Transverse colon (tissue), 4 donors: ENCODE measurements at places on chromosomes 1 and 21. TPM values are rescaled to one million over a fixed set of nuclear protein-coding genes. Genes with fewer than 3 reads are reported as not detected.

GRCh38 chr1:27554293-27554692, 49.7 kb downstream of the AHDC1 start:
- DNase-seq = no peak

GRCh38 chr1:24754229-24754628, 9.0 kb downstream of the CLIC4 start:
- no peak for DNase-seq

GRCh38 chr21:32483293-32483595, 70.7 kb downstream of the EVA1C start:
- DNase-seq = no peak

GRCh38 chr1:193437785-193438184, 251.4 kb upstream of the B3GALT2 start:
- no peak for DNase-seq

GRCh38 chr1:89870998-89871397, 50.2 kb downstream of the LRRC8D start:
- DNase-seq = no peak

DNA sequence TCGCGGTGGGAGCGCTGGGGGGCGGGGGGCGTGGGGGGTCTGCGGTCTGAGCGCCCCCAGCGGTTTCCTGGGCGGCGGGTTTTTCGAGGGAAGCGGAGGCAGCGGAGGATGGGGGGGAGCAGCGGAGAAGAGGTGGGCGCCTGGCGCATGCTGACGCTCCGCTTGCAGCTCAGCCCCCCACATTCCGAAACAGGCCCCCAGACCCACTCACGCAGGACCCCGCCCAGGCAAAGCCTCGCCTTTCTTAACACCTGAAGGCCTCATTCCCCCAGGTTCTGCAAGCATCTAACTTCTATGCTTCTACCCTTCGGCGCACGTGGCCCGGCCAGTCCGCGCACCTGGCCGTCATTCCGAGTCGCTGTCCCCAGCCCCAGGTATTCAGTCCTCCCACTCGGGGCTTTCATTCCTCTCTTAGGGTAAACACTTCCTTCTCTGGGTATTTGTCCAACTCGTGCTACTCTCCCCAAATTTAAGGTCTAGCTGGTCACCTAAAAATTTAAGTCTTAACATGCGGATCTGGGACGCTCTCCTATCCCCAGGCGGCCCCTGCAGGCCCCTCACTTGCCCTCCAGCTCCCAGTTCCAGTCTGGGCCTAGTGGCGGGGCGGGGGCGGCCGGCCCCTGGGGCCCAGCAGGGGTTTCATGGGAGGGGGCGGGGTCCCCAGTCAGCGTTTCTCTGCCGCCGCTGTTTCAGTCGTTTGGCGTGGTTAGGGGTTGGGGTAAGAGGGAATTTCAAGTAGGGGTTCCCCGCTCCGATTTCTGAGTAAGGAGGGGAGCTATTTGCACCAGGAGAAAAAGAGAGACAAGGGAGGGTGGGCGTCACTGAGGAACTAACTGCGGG, 2.8 kb upstream of the ZBTB7B start:
- peak; percentile 70 for DNase-seq

DNA sequence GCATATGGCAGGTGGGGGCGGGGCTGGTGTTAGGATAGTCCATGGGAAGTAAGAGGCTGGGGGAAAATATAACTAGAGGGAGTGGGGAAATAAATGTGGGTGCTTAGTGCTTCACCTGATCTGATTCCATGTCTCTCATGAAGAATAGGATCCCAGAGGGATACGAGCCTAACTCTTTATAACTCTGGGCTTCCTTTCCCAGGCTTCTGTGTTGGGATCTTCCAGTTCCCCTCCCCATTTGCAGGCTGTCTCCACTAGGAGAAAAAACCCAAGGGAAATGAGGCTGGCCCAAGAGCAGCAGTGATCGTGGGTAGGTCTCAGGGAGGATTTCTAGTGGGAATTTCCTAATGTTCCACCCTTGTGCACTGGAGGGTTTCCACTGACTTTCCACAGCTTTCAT, 1.6 kb downstream of the KCNJ9 start:
- DNase-seq = no peak

DNA sequence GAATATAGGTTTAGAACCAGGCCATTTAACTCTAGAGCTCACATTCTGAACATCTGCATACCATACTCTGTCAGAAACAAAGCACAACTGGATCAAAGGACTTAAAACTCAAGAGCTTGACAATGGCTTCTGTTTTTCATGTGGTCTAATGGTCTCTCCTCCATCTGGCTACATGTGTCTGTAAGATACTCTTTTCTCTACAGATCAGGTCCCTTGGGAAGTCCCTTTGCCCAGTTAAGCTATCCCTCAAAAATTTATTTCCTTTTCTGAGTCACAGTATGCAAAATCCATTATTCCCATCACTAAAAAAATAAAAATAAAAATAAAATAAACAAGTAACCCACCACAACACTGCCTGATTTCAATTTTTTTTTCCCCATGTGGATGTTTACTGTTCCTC, 357.0 kb upstream of the PRMT6 start:
- DNase-seq = no peak

DNA sequence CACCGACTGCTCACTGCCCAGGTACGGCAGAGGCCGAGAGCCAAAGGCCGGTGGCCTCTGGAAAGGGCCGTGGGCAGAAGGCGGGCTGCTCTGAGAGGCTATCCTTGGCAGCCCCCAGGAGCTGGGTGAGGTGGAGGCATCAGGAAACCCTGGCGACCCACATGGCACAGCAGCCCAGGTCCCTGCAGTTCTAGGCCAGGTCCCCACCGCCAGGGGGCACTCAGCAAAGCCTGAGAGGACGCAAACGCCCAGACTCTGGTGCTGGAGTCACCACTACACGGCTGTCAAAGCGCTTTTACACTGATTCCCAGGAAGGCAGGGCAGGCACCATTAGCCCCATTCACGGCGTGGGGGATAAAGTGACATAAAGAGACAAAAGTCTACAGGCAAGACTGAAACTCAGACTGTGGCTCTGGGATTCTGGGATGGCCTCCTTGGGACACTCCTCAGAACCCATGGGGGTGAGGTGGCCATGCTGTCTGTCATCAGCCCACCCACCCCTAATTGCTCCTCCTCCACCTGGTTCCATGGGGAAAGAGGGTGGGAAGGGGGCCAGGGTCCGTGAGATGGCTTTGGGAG, 4.9 kb downstream of the PLEKHG5 start:
- DNase-seq = peak; percentile 92

DNA sequence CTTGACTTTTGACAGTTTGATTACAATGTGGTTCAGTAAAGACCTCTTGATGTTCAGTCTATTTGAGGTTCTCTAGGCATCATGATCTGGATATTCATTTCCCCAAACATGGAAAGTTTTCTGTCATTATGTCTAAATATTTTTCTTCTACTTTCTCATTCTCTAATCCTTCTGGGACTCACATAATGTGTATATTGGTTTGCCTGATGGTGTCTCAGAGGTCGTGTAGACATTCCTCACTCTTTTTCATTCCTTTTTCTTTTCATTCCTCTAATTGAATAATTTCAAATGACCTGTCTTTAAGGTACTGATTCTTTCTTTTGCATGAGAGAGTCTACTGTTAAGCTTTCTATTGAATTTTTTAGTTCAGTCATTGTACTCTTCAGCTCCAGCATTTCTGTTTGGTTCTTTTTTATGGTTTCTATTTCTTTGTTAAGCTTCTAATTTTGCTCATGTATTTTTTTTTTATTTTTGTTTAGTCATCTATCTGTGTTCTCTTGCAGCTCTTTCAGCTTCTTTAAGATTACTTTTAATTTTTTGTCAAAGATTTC, 158.4 kb downstream of the GDAP2 start:
- no peak for DNase-seq

DNA sequence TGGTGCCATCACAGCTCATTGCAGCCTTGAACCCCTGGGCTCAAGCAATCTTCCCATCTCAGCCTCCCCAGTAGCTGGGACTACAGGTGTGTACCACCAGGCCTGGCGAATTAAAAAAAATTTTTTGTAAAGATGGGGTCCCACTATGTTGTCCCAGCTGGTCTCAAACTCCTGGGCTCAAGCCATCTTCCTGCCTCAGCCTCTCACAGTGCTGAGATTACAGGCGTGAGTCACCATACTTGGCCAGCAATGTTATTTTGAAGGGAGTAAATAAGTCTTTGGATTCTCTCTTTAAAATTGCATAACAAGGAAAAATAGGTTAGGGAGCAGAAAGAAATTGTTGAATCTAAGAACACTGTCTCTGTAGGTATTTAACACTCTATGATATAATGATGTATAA, 111.3 kb downstream of the RPS6KC1 start:
- no peak for DNase-seq

- DNase-seq = no peak
Observed at GRCh38 chr1:92346866-92347640, 48.2 kb downstream of the RPAP2 start.

- no peak for DNase-seq
Observed at GRCh38 chr1:22563671-22564602, 648 bp downstream of the EPHA8 start.

GRCh38 chr1:205382561-205382960, 25.8 kb upstream of the KLHDC8A start:
- no peak for DNase-seq

- DNase-seq = no peak
Observed at GRCh38 chr1:25624156-25624555, 7.6 kb downstream of the MAN1C1 start.

DNA sequence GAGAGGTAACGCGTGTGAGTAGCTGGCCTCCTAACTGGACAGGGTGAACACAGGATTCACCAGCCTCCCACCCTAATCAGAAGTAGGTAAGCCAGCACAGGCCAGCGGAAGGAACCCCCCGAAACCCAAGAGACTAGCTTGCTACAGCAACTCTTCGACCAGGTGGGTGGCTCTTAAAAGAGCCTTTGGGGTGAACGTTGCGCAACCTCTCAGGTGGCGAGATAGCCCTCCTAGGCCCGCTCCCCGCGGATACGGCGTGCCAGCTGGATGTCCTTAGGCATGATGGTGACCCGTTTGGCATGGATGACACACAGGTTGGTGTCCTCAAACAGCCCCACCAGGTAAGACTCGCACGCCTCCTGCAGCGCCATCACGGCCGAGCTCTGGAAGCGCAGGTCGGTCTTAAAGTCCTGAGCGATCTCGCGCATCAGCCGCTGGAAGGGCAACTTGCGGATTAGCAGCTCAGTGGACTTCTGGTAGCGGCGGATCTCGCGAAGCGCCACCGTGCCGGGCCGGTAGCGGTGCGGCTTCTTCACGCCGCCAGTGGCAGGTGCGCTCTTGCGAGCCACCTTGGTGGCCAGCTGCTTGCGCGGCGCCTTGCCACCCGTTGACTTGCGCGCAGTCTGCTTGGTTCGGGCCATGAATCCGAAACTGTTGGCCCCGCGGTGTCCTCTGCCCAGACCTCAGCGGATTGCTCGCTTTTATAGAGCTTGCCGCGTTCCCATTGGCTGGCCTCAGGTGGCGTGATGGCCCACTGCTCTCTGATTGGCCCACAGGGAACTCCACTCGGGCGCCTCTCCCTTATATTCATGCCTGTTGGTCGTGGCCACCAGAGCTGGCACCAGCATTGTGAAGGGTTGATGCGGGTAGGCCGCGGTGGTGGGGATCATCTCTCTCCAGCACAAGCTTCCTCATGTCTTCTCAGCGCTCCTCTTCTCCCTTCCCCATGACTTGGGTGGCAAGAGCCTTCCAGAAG, 8.3 kb upstream of the TRIM17 start:
- no peak for DNase-seq

GRCh38 chr1:108745980-108746381, 493 bp upstream of the STXBP3 start:
- DNase-seq = no peak

DNA sequence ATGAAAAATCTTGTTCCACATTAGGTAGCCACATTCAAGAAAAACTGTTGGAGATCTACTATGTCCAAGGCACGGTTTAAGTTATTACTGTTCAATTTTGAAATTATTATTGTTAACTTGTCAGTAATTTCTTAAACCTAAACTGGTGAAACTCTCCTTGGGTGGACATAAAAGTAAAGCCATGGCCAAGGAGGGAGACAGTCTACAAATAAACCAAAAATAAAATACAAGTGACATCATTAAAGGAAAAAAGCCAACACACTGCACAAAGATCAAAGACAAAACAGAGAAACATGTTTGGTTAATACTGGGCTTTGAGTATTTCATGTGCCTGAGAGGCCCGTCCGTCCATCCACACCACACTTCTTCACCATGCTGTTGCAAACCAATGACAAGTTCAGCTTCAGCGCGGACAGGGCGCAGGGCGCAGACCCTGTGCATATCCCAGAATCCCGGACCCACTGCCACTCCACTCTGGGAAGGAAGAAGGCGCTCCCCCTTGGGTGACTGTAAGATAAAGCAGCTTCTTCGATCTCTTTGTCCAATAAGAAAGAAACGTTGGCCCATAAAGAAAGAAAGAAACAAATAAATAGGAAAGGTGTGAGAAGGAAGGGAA, 918 bp upstream of the RASAL2 start:
- peak; percentile 20 for DNase-seq

DNA sequence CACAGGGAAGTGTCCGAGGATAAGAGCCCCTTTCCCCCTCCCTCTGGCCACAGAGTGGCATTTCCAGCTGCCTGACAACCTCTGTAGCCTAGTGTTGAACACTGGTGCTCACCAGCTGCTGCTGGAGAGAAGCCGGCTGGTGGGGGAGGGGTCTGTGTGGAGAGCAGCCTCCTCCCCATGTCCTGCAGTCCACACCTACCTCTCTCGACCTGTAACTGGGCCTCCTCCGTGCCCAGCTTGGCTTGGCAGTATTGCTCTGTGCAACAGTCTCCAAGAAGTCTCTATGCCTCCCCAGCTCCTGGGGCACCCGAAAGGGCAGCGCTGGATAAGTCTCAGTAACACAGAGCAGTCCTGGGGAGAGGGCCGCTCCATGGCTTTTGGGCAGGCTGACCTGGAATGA, 17.0 kb downstream of the PAPPA2 start:
- DNase-seq = no peak

- DNase-seq = no peak
Observed at GRCh38 chr21:17901458-17902079, 82.4 kb upstream of the C21orf91 start.

DNA sequence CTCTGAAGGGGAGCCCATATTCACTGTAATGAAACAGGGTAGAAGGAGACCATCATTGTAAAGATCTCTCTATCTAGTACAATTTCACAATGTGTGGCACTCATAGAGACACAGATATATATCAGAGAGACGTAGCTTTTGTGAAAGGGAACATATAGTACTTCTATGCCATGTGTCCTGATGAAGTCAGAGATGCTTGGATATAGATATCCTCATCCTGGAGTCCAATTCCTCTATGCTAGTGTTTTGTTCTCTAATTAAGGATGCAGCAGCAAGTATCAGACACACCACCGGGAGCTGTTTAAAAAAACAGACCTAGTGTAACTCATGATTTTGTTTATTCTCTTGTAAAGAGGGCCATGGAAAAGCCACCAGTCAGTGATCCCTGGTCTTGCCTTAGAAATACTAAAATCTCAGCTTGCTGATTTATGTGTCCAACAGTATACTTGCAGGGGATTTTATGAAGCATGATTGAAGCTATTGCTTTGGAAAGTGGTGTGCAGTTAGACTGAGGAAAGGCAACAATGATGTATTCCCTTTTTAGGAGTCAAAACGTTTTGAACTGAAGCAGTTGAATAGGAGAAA, 2.5 kb downstream of the NCAM2 start:
- no peak for DNase-seq

The TNFAIP8L2 gene
- 5.2 TPM for total RNA-seq

The NKAIN1 gene
- total RNA-seq = not detected

The DIO1 gene
- total RNA-seq = not detected

The TESK2 gene
- 32.2 TPM for total RNA-seq

The ZNF644 gene
- total RNA-seq = 65.7 TPM

The L1TD1 gene
- total RNA-seq = 3.4 TPM

The HSPA6 gene
- total RNA-seq = 0.82 TPM
